ENCODE measurements at places on chromosomes 11 and 22.
A peak's percentile ranks its signal among the peaks of the same experiment; 100 is the strongest.

DNA sequence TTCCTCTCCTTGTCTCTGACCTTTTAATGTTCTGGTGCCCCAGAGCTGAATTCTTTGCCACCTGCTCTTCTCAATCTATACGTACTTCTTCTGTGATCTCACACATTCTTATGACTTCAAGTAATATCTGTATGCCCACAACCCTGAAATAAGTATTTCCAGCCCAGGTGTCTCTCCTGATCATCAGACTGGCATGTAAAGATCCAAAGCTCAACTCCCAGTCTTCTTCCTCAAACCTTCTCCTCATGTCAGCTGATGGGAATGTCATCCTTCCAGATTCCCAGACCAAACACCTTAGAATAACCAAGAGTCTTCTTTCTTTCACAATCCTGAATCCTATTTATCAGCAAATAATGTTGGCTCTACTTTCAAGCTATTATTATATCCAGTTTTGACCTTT is 9.3 kb downstream of the MS4A3 start:
- no peak for DNase-seq

DNA sequence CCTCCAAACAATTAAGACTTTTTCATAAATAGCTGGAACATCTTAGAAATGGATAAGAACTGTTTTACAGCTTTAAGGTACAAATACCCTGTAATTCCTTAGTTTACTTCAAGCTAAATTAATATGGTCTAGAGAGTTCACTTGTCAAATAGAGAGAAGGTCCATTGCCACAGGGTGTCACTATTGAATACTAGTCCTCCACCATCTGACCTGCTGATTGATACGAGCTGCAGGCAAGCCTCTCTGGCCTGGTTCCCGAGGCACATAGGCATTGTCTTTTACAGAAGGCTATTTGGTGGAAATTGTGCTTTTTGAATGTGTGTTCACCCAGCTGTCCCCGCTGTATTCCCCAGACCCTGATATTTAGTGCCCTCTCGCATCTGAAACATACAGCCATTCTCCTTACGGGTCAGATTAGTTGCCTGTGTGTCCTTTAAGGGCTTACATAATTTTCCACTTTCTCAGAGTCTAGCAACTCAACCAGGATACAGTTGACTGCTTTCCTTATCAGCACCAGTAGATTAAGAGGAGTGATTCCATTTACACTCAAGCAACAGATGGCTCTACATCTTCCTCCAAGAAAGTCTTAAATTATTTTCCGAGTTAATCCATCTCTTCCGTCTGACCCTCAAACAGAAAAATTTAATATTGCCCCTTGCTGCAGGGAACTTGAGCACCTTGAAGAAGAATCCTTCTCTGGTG is 788.8 kb upstream of the FAT3 start:
- no peak for DNase-seq

GRCh38 chr22:45574069-45574703 is 71.5 kb downstream of the FBLN1 start:
- DNase-seq, result no peak

- no peak for DNase-seq
Measured at GRCh38 chr22:30825711-30826505, 131.2 kb downstream of the OSBP2 start.

- no peak for DNase-seq
Measured at GRCh38 chr11:134049303-134049702, 19.6 kb upstream of the JAM3 start.

GRCh38 chr22:50586416-50586815 is 3.8 kb upstream of the CHKB start:
- no peak for DNase-seq

DNA sequence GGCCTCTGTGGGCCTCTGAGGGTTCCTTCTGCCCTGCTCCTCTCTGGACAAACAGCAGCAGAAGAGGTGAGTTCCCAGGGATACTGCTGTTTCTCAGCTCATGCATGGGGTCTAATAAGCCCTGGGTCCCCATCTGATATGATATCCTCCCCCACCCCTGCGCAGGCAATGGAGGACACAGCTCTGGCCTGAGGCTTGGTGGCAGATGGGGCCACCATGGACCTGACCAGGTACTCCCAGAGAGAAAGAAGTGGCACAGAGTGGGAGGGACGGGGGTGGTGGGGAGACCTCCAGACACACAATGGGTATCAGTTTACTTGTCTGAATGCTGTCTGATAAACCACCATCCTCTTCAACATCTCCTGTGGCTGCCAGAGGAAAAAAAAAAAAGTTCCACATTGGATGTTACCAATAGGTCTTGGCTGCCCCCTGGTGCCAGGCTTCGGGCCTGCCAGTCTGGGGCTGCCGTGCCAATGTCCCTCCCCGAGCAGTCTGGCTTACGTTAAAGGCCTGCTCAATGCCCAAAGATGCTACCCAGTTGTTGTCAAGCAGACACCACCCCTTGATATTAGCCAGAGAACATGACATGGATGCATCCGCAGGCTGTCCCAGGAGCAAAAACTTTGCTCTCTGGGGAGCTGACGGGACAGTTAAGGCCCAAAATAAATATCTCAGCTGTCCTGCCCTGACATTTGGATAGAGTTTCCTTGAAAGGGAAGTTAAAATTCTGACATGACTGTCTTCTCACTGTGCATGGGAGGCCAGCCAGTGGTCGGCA is 27.9 kb upstream of the ABCC8 start:
- peak; percentile 33 for DNase-seq

DNA sequence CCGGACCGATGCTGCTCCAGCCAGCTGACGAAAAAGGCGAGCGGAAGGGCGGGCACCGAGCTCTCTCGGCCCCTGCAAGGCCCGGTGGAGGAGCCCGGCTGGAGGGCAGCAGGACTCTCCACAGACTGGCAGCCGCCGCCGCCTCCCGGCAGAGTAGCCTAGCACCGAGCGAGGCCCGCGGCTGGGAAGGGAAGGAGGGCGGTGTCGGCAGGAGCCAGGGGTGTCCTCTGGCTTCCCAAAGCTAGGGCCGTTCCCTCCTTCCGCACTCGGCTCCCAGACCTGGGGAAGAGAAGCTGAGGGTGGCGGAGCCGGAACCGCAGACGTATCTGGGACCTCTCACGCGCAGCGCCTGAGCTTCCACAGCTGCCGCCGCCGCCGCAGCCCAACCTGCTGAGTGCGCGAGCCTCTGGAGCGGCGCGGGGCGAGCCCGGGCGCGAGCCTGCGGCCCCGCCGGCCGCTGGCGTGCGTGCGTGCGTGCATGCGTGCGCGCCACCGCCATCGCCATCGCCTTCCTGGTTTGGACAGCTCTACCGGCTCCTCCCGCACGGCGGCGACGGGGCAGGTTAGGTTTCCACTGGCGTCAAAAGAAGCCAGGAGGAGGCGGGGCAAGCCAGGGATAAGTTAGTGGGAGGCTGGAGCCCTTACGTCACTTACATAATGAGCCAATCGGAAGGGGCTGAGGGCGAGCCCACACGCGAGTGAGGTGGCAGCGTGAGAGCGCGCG is at the start of gene RAB6A:
TSS of gene RAB6A (minus strand) at position 396 of the 724 bp plus-strand sequence. CDS start 439 bp downstream, outside the sequence.
- DNase-seq, result peak; percentile 98

DNA sequence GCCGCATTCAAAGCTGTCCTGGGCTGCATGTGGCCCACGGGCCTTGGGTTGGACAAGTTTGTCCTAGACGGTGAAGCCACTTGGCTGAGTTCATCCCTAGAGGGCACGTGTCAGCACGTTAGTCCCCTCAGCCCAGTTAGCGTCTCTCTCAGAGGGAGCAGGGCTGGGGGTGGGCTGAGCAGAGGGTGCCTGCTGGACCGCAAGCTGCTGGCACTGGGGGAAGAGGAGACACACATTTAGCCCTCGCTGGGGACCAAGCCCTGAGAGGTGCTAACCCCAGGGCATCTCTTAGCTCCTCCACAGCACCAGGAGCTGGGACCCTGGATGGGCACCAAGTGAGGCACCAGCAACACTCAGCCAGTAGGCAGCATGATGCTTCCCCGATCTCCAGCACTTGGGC is 107.0 kb downstream of the SHANK2 start:
- no peak for DNase-seq

DNA sequence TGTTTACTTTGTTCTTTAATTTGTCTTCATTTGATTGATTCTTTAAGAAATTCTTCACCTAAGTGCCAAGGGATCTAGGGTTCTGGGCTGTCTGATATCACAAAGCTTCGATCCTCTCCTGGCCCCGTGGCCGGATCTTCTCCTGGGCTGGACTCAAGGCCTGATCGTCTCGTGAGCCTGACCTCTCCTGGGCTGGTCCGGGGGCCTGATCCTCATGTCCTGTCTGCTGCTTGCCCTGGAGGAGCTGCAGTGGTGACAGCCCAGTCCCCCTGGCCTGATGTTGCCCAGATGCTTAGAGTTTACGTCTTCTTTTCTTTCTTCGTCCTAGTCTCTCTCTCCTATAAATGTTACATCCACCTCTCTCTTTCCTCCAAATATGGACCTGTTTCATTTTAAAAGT is 3.3 kb downstream of the NADSYN1 start:
- DNase-seq, result no peak

- DNase-seq, result no peak
Measured at GRCh38 chr22:30483169-30483568, 11.4 kb upstream of the SEC14L3 start.

GRCh38 chr11:64553554-64554201 is 37.3 kb upstream of the SLC22A12 start:
- DNase-seq, result peak; percentile 10

- DNase-seq, result no peak
Measured at GRCh38 chr11:130908770-130909625, 7.3 kb downstream of the SNX19 start.

All from stimulated activated CD4-positive, alpha-beta T cell treated with anti-CD3 and anti-CD28 coated beads, Interleukin-1b, Interleukin-23, amount 100 ng/mL, for 1 hour (primary cell).